HT1080 (cell line): ENCODE measurements at places on chromosomes 12 and 14. TPM values are rescaled to one million over a fixed set of nuclear protein-coding genes. Genes with fewer than 3 reads are reported as not detected.

JAG2 gene
- 0.47 and 0.48 TPM in 2 replicates for total RNA-seq

- peak; percentile 52 for DNase-seq
These were observed 274.7 kb downstream of the DAD1 start for GRCh38 chr14:22314183-22314820.

DNA sequence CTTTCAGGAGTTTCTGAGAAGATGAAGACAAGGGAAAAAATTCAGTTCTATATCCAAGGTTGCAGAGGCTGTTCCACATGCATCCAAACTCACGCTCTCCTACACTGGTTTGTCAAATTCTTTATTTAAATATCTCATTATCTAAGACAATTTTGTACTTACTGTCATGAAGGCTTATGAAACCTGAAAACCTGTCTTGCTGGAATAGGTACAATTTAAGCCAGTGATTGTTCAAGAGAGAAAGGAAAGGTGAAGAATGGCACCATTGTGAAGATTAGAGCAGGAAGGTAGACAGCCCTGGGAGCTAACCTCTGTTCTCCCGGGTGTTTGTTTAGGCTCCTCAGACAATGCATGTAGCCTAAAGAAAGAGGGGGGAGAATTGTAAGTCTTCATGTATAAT, 315.1 kb upstream of the PRKD1 start:
- DNase-seq: no peak

- DNase-seq: no peak
These were observed 60.4 kb upstream of the SLC6A15 start for GRCh38 chr12:84973026-84973425.

- DNase-seq: no peak
These were observed 45.8 kb upstream of the IQSEC3 start for GRCh38 chr12:20757-21156.
